Stimulated activated CD4-positive, alpha-beta T cell treated with anti-CD3 and anti-CD28 coated beads, TNF-alpha, amount 100 ng/mL, for 1 hour (primary cell): ENCODE measurements at places on chromosomes 1 and 21.

DNA sequence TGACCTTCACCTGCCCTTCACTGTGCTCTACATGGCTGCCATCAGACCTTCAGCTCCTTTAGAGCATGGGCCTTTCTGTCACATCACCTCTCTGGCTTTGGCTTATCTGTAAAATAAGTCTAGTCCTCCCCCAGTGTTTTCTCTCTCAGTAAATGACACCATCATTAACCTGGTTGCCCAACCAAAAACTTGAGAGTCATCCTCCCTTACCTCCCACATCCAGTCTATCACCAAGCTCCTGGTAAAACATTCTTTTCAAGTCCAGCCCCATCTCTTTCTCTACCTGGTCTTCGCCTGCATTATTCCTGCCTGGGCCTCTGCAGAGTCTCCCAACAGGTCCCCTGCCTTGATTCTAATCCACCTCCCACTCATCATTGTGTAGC lies 13.1 kb downstream of the SLC26A9 start:
- DNase-seq: no peak

- no peak for DNase-seq
Measured at GRCh38 chr21:16186742-16187141, 457.0 kb downstream of the USP25 start.

DNA sequence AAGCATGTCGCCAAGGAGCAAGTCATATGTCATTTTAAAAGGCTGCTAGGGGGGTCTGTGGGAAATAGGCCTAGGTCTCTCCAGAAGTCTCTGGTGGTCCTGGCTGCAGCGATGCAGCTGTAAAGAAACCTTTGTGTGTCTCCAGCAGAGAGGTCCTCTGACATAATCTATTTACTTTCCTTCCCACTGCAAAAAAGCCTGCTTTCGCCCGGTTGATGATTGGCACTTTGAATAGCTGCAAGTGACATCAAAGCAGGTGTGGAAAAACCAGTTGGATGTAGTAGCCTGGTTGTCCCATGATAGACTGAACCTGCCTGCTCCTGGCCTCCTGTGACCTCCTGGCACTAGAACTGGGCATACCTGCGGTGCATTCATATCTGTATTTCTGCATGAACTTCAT lies 13.8 kb downstream of the RASSF5 start:
- no peak for DNase-seq

DNA sequence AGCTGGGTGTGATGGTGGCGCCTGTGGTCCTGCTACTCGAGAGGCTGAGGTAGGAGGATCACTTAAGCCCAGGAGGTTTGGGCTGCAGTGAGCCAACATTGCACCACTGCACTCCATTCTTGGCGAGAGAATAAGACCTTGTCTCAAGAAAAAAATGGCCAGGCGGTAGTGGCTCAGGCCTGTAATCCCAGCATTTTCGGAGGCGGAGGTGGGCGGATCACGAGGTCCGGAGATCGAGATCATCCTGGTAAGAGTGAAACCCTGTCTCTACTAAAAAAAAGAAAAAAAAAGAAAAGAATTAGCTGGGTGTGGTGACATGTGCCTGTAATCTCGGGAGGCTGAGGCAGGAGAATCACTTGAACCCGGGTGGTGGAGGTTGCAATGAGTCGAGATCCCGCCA lies 11.3 kb downstream of the ATAD3B start:
- no peak for DNase-seq

- no peak for DNase-seq
Measured at GRCh38 chr21:41564871-41565274, 56.9 kb upstream of the TMPRSS2 start.

GRCh38 chr1:241638909-241639622 lies 1.1 kb downstream of the CHML start:
- DNase-seq: no peak

DNA sequence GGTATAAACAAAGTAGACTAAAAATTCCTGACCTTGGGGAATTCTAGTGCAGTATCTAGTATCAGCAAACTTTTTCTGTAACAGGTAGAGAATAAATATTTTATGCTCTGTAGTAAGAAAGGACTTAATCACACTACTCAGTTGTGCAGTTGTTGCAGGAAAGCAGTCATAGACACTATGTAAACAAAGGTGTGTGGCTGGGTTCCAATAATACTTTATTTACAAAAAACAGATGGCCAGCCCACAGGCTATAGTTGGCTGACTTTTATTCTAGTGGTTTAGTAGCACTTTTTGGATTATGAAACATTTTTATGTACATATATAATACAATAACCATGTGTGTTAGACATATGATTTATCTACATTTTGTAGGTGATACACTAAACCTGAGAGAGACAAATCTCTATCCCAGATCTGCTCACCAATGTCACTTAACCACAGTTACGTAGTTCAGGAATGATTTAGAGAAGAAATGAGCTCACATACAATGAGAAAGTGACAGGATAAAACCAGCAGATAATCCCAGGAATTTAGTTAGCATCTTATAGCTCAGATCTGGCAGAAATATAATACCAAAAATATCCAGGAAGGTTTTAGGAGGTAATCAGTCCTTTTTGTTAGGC lies 56.1 kb downstream of the MIER1 start:
- no peak for DNase-seq

DNA sequence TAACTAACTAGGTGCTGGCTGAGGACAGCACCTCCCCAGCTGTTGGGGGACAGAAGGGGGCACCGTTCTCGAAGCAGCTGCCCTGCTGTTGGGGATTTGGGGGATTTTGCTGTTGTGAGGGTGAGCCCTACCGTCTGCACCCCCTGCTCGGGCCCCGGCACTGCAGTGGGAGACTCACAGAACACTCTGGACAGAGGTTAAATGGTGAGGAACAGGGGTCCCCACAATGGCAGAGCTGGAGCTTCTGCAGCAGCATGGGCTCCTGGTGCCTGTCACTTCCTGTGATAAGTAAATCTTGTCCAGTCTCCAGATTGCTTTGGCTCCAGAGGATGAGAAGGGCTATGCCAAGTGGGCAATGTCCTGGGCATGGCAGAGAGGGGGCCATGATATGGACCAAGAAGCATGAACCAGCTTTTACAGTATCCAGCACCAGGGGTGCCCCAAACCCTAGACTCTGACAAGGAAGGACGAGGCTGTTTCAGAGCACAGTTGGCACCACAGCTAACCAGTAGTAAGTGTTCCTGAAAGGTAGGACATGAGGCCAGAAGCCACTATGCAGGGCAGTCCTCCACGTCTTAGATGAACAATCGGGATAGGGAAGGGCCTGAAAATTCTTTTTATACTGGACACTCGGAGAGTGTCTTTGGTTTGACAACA lies 365.1 kb upstream of the VAMP3 start:
- DNase-seq: no peak

DNA sequence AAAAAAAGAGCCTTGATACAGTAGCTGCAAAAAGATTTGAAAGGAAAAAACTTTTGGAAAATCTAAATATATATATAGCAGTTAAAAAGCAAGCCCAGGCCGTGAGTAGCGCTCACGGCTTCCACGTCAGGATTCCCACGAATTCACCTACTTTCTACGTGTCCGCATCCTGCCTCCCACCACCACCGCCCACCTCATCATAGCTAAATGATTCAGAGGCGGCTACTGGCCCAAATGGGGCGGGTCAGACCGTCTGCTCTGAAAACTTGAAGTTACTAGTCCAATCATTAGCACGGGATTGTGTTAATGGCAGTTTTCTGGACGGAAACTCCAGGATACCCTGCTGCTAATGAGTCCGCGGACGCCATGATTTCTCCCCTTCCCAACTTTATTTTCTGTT lies 1.3 kb upstream of the CCSAP start:
- DNase-seq: no peak

- no peak for DNase-seq
Measured at GRCh38 chr1:179016706-179017382, 8.8 kb upstream of the FAM20B start.

DNA sequence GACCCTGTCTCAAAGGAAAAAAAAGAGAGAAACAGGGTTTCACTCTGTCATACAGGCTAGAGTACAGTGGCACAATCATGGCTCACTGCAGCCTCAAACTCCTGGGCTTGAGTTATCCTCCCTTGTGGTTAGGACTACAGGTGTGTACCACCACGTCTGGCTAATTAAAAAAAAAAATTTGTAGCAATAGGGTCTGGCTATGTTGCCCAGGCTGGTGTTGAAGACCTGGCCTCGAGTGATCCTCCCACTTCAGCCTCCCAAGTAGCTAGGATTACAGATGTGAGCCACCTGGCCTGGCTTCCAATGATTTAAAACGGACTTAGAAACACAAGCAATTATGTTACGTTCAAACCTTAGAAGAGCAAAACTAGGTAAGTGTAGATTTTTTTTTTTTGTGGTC lies 22.1 kb downstream of the GOLPH3L start:
- DNase-seq: no peak

DNA sequence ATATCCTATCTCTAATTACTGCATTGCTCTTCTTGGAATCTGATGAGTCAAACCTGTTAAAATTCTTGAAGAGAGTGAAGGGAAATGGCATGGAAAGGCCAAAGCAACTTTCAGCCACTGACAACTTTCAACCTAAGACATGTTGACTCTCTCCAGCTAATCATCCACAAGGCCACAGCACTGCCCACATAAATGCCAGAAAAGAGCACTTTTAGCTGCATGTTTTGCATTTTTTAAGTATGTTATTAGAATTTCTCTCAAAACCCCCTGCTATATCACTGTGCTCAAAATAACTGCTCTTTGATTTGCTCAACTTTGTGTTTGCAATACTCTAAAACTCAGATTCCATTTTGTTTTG lies 352.5 kb downstream of the ADGRL2 start:
- no peak for DNase-seq

DNA sequence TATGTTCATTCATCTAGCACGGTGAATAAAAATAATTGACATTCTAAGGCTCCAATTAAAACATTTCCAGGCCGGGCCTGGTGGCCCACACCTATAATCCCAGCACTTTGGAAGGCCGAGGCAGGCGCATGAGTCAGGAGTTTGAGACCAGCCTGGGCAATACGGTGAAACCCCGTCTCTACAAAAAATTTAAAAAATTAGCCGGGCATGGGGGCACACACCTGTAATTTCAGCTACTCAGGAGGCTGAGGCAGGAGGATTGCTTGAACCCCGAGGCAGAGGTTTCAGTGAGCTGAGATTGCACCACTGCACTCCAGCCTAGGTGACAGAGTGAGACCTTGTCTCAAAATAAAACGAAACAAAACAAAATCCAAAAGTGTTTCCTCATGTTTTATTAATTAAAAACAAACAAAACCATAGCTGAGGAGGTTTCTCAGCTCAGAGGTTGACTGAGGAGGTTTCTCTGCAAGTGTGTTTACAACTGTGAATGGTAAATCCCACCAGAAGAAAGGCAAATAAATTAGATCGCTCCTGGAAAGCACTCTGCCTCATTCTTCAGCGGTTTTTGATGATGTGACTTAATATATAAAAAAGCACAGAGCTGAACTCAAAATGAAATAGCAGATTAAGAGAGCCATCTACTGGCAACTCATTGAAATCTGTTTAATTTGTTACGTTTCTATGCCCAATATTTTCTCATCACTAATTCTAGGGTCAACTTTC lies 37.7 kb upstream of the ATG4C start:
- no peak for DNase-seq

- no peak for DNase-seq
Measured at GRCh38 chr1:17485281-17485680, 45.8 kb upstream of the RCC2 start.

- DNase-seq: no peak
Measured at GRCh38 chr1:183417772-183418491, at the start of gene NMNAT2. TSS of gene NMNAT2 (minus strand) at chr1:183418380. CDS start at chr1:183418267, 113 bp downstream.

DNA sequence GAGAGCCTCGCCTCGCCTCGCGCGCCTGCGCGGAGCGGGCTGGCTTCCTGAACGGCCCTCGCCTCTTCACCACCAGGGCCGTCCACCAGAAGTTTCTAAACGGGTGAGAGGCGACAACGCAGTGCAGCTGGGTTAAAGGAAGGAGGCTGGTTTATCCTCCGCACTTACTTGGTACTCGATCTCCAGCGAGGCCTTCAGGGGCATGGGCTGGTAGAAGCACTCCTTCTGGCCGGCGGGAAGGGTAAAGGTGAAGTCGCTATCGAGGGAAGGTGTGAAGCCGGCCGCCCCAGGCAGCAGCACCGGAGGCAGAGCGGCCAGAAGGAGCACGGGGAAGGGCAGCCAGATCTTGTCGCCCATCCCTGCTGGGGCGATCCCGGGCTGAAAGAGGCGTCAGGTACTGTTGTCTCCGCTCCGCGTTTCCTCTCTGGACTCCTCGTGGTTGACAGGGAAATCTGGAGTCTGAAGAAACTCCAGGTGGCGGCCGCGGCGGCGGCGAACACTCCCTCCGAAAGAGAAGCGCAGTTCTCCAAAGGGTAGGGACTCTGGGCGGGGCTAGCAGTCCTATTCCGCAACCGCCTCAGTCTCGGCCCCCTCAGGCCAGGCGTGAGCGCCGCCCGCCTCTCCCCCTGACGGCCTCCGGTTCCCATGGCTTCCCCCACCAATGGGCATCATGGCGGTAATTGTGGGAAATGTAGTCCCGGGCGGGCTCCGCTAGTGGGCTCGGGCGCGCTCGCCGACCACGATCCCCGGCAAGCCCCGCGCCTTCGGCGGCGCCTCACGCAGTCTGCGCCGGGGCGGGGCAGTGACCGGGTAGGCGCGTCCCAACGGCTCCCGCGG lies at the start of gene TMED5:
TMED5 (minus strand) TSS at position 528 of the 837 bp plus-strand sequence; CDS start at position 357, 171 bp downstream.
- peak; percentile 86 for DNase-seq

- no peak for DNase-seq
Measured at GRCh38 chr1:173554541-173555250, 48.2 kb downstream of the SLC9C2 start.

DNA sequence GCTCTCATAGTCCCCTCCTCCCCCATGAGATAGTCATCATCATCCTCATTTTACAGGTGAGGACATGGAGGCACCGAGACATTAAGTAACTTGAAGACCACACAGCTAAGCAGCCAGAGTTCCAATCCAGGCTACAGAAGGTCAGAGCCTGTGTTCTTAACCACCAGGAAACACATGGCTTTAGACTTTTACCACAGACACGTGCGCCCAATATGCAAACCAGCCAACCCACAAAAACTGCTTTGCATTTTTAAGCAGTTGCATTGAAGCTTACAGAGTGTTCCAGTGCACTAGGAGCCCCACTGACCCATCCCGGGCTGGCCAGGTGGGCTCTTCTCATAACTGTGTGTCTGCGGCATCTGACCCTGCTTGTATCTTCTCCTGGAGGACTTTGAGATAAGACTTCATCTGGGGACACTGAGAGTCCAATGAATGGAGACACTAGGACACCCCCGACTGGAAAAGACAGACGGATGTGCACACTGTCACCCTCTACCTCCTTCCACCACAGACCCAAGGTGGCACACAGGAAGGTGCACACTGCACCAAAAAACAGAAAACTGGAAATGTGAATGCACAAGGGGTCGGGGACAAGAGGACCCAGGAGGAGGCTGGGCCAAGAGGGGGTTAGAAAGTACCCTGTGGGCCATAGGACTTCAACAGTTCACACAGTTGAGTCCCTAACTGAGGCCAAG lies 56.4 kb downstream of the ETS2 start:
- DNase-seq: no peak

- no peak for DNase-seq
Measured at GRCh38 chr1:115829947-115830346, 11.0 kb downstream of the NHLH2 start.

- no peak for DNase-seq
Measured at GRCh38 chr1:91054780-91055481, 33.1 kb upstream of the ZNF644 start.

DNA sequence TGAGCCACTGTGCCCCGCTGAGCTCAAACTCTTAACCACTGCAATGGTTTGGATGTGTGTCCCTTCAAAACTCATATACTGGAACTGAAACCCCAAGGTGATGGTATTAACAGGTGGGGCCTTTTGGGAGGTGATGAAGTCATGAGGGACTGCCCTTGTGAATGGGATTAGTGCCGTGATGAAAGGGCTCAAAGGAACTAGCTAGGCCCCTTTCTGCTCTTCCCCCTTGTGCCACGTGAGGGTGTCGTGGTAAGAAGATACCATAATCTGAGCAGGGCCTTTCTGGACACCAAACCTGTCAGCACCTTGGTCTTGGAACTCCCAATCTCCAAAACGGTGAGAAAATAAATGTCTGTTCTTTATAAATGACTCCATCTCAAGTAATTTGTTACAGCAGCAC lies 45.5 kb upstream of the SPOCD1 start:
- no peak for DNase-seq
